ENCODE measurements at places on chromosomes 7 and 10. TPM values are rescaled to one million over a fixed set of nuclear protein-coding genes. Genes with fewer than 3 reads are reported as not detected.

The AGR2 gene
- 2.8 TPM for polyA plus RNA-seq

The FAM237B gene
- polyA plus RNA-seq: 0.22 TPM

The WNT16 gene
- 2.8 TPM for polyA plus RNA-seq

The LBX1 gene
- 26.0 TPM for polyA plus RNA-seq

The CPN1 gene
- polyA plus RNA-seq: 0.25 TPM

The CYP2C19 gene
- not detected for polyA plus RNA-seq

The POLR1F gene
- 9.4 TPM for polyA plus RNA-seq

The RPEL1 gene
- 0.32 TPM for polyA plus RNA-seq

The CYP2C9 gene
- not detected for polyA plus RNA-seq

The MTPN gene
- 220 TPM for polyA plus RNA-seq

GRCh38 chr7:92478095-92478494, 349 bp upstream of the ERVW-1 start:
- DNase-seq: no peak

DNA sequence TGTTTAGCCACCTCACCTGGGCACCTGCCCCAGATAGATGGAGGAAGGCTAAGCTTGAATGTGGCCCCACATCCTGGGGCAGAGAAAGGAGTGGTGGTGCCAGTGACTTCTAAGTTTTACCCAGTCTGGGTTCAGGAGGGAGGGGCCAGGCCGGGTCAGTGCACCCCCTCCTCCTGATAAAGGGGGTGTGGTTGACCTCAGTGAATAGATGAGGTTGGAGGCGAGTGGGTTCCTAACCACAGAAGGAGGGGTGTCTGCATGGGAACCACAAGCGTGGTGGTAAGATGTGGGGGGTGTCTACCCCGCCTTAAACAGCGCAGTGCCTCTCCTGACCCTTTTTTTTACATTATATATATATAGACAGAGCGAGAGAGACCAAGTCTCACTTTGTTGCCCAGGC, 105.3 kb upstream of the KCTD7 start:
- DNase-seq: no peak

- DNase-seq: no peak
Measured at GRCh38 chr7:109377076-109377884, 807.6 kb downstream of the DNAJB9 start.

GRCh38 chr10:5666008-5666840, at the start of gene ASB13:
ASB13 (minus strand) TSS chr10:5666595; CDS start chr10:5666551, 44 bp downstream.
- DNase-seq: peak; percentile 54

GRCh38 chr10:47058032-47058702, 146.9 kb downstream of the PTPN20 start:
- DNase-seq: no peak

GRCh38 chr10:17003151-17003550, 126.5 kb downstream of the CUBN start:
- no peak for DNase-seq

- peak; percentile 9 for DNase-seq
Measured at GRCh38 chr7:128740996-128741395, 1.8 kb downstream of the CALU start.

DNA sequence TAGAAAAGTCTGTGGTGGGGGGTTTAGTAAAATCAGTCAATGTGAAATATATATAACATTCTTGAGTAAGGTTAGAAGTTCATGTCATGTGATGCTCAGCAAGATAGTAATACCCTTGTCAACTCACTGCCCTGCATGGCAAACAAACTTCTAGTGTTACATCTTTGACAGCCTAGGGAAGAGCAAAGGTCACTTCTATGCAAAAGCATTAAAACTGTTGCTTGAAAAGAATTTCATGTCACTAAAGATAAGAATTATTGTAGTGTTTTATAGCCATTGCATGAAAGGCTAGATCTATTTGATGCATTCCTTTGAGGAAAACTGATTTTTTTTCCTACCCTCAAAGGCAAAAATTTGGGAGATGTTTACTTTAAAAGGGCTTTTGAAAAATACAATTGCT, 176.0 kb downstream of the SKAP2 start:
- no peak for DNase-seq

- DNase-seq: no peak
Measured at GRCh38 chr10:78046711-78047269, 13.1 kb downstream of the RPS24 start.

- no peak for DNase-seq
Measured at GRCh38 chr10:116138897-116139296, 134.1 kb downstream of the GFRA1 start.

DNA sequence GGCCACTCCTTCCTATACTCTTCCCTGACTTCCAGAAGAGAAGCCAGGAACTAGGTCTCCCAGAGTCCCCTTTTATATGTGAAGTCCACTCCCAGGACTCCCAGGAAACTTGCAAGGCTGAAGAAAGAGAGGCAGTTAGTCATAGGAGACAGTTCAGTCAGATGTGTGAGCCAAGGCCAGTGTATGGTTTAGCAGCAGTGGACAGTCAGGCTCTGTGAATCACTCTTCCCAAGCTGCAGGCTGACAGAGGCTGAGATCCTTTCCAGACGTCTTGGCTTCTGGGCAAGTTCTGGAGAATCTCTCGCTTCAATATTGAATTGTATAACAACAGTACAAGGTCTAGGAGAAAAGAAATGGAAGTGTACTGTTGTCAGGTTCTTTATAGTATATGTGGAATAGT, 26.9 kb downstream of the BLVRA start:
- peak; percentile 61 for DNase-seq

GRCh38 chr10:122122493-122122892, 133.5 kb downstream of the TACC2 start:
- no peak for DNase-seq

DNA sequence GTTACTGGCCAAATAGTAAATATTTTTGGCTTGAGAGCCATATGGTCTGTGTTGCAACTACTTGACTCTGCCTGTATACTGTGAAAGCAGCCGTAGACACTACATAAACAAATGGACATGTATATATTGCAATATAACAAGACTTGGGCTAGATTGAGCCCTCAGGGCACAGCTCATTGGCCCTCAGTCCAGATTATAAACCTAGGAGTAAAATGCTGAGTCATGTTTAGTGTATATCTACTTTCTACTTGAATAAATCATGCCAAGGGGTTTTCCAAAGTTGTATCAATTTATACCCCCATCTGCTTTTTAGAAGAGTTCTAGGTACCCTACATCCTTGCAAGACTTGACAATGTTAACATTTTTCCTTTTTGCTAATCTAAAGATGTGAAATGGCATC, 27.4 kb upstream of the POU6F2 start:
- no peak for DNase-seq

GRCh38 chr10:66746711-66747110, 179.1 kb upstream of the LRRTM3 start:
- no peak for DNase-seq

GRCh38 chr7:39727231-39728012, 104.0 kb downstream of the RALA start:
- no peak for DNase-seq

GRCh38 chr7:36855330-36855729, 131.0 kb upstream of the AOAH start:
- DNase-seq: no peak

- DNase-seq: no peak
Measured at GRCh38 chr10:60385399-60385738, 4.3 kb downstream of the ANK3 start.

DNA sequence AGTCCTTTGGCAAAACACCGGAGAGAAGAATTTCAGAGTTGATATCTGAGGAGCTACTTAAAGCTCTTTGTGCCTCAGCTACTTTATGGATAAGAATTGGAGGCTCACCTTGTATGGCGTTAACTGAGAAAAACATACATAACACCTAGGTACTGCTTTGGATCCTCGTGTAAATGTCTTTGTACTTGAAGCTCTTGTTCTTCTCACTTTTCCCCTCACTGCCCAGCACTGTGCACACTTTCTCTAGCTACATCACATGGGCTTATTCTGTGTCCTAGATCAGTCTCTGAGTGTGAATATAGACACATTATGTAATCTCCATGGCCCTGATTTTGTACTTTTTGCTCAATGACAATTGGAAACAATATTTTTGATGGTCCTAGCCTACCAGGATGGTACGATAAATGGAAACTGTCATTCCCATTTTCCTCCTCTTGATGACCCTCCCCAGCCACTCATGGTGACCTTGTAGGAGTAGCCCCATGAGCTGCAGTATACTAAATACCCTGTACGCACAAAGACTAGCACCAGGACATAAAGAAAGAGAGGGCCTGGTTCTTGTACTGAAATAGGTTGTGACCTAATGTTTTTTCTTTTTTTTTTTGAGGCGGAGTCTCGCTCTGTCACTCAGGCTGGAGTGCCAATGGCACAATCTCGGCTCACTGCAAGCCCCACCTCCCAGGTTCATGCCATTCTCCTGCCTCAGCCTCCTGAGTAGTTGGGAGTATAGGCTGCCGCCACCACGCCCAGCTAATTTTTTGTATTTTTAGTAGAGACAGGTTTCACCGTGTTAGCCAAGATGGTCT, 22.1 kb downstream of the STAMBPL1 start:
- no peak for DNase-seq

- DNase-seq: peak; percentile 35
Measured at GRCh38 chr10:1109795-1110673, 53.8 kb downstream of the WDR37 start.
